ENCODE measurements at places on chromosomes 4 and X.
A peak's percentile ranks its signal among the peaks of the same experiment; 100 is the strongest.

GRCh38 chrX:17788439-17788838 lies 51.1 kb downstream of the SCML1 start:
- peak; percentile 52 for DNase-seq

DNA sequence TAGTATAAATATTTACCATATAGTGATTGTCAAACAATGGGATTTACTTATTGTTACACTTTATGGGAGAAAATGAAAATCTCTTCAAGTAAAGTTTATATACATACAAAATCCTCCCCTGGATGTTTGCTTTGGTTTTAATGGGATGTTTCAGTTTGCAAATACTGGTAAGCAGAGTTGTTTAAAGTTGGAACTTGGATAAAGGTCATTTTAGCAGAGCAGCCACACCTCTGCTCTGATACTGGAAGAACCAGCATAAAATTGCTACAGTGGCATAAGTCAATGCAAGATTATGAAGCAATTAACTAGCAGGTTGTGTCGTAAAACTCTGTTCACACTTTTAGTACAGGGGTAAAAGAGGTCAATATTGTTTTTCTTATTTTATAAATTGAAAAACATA lies 101.2 kb downstream of the TRAPPC11 start:
- no peak for DNase-seq

- no peak for DNase-seq
These were observed 106.6 kb upstream of the WDR44 start for GRCh38 chrX:118239178-118239870.

DNA sequence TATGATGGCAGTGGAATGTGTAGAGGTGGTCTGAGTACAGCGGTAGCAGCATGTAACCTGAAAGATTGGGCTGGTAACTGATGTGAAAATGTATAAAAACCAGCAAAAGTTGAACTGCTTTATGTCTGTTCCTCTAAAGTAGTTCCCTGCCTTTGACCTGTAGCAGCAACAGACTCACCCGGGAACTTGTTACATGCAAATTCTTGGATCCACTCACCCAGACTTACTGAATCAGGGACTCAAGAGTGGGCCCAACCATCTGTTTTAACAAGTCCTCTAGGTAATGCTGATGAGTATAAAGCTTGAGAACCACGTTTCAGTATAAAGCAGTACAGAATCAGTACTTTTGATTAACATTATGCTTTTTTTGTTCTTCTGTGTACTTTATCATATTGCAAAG lies 84.7 kb downstream of the RAP1GDS1 start:
- DNase-seq, result no peak

GRCh38 chrX:135302269-135302873 lies 6.9 kb upstream of the ETDC start:
- no peak for DNase-seq

DNA sequence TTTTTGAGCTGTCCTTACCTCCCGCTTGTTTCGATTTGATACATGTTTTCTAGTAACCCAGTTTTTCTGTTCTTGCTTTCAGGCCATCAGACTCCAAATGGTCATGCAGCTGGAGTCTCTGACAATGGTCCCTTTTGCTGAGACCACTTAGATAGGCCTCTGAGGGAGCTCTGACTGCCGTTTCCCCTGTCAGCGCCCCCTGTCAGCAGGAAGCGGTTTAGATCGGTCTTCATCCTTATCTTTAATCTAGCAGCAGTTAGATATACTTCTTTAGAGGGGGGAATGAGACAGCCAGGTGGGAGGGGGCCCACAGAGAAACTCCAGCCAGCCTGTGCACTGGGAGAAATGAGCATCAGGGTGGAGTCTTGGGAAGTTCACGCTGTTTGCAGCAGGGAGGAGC lies 457.9 kb downstream of the GPAT3 start:
- DNase-seq, result no peak

Data from activated CD4-positive, alpha-beta memory T cell treated with anti-CD3 and anti-CD28 coated beads for 36 hours (primary cell).